ENCODE measurements at places on chromosomes 6 and 20.
A peak's percentile ranks its signal among the peaks of the same experiment; 100 is the strongest.

GRCh38 chr6:130138909-130139242 is 83.9 kb downstream of the SAMD3 start:
- no peak for DNase-seq

- DNase-seq: no peak
These were observed 45.4 kb downstream of the MYO6 start for GRCh38 chr6:75794351-75794846.

- no peak for DNase-seq
These were observed 124.1 kb downstream of the PREX1 start for GRCh38 chr20:48703511-48704219.

DNA sequence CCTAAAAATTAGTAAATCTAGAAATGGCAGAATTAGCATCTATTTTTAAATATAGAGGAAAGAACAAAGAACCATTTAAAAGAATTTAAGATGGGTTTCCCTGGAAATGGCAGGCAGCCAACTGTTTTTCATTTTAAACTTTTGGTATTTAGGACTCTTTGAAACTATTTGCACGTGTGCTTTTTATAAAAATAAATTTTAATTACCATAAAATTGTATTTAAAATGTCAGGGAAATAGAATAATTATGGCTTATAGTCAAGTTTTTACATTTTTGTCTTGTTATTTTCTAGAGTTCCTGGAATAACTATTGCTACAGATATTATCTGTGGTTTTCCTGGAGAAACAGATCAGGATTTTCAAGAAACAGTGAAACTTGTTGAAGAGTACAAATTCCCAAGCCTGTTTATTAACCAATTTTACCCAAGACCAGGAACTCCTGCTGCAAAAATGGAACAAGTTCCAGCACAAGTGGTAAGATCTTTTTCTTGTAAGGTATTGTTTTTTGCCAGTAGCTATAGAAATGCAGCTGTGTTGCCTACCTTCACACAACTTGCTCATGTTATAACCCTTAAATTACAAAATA is 528.7 kb upstream of the SOX4 start:
- DNase-seq: no peak

- no peak for DNase-seq
These were observed 603.5 kb upstream of the CDH4 start for GRCh38 chr20:60648556-60648955.

DNA sequence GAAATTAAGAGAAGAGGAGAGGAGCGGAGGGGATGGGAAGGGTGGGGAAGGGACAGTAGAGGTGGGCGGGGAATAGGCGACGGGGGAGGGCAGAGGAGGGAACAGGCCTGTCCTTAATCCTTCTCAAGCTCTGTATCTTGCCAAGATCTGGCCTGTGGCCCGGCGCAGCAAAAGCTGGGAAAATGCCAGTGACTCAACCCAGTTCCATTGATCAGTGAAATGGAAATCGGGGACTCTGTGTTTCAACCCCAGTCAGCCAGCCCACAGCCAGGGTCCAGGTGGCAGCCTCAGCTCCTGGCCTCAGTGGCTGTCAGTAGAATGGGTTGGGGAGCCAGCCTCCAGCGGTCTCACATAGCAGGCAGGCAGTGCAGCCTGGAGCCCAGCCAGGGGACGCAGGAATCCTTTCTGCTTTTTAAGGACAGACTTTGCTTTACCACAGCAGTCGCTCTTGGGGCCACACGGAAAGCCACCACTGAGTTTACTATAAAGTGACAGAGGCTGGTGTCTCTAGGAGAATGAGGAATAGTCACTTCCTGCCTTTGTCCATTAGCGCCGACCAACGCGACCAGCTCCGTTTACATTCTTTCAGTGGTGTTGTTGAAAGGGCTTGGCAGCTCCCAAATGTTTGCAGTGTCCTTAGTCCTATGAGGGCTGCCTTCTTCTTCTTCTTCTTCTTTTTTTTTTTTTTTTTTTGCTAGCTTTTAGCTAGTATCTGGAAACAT is 128.0 kb downstream of the RIN2 start:
- DNase-seq: peak; percentile 66

GRCh38 chr6:39266375-39266774 is 37.1 kb upstream of the KCNK5 start:
- DNase-seq: no peak
